Effector memory CD8-positive, alpha-beta T cell (primary cell): ENCODE measurements at places on chromosomes 1 and 21.

DNA sequence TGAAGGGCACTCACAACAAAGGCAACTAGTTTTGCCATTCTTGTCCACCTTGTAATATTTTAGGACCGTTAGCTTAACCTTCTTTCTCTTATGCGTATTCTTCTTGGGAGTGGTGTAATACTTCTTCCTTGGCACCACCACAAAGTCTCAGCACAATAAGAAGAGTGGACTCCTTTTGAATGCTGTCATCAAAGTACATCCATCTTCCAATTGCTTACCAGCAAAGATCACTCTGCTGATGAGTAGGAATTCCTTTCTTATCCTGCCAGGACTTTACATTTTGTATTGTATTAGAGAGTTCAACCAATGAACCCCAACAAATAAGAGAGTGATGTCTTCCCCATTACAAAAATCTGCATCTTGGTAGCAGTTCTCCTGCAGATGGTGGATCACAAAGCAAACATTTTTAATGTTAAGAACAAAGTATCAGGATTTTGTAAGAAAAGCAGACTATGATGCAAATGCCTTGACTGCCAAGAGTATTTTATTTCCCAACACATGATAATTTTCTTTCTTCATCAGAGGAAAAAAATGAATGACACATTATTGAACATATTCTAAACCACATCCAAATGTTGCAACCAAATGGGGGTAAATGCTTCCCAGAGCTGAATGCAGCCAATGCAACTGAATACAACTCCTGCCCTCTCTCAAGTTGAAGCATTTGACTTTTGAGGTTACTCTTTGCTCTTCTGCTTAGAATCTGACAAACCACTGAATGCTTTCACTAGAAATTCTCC is 5.1 kb upstream of the ARNT start:
- H3K27ac ChIP-seq = no peak overlapping the region
- no peaks in the 10 kb centered on the region for H3K27me3 ChIP-seq
- H3K4me3 ChIP-seq = no peak overlapping the region
- H3K4me1 ChIP-seq = no peaks in the 10 kb centered on the region
- H3K36me3 ChIP-seq = peaks cover 6% of the 10 kb centered on the region

GRCh38 chr1:17108360-17108759 is 10.9 kb downstream of the PADI2 start:
- H3K27ac ChIP-seq = no peak overlapping the region
- DNase-seq = no peak
- H3K27me3 ChIP-seq = peaks cover 32% of the 10 kb centered on the region
- no peak overlapping the region for H3K4me3 ChIP-seq
- no peaks in the 10 kb centered on the region for H3K4me1 ChIP-seq

DNA sequence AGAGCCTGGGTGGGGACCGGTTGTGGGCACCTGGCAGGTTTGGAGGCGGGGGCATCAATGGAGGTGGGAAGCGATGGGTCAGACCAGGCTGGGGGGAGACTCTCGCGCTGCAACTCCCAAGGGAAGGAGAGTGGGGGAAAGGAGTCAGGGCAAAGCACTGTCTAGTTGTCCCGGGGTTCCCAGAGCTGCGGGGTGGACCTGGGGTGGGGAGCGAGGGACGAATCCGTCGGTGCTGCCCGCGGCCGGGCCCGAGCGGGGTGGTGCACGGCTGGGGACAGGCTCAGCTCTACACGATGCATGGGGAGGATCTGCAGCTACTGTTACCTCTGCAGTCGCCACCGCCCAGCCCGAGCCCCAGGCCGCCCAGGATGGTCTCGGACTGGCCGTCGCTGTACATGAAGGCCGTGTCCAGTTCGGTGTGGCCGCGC is 427 bp downstream of the AKR7A2 start:
- peak overlapping the region; percentile 67 for H3K27ac ChIP-seq
- H3K36me3 ChIP-seq = peaks cover 29% of the 10 kb centered on the region
- peak overlapping the region; percentile 86 for H3K4me3 ChIP-seq
- peaks cover 28% of the 10 kb centered on the region for H3K4me1 ChIP-seq

- H3K4me1 ChIP-seq = peaks cover 75% of the 10 kb centered on the region
- H3K4me3 ChIP-seq = peak overlapping the region; percentile 4
- no peak for DNase-seq
- peaks cover 27% of the 10 kb centered on the region for H3K36me3 ChIP-seq
- H3K27me3 ChIP-seq = no peaks in the 10 kb centered on the region
Measured at GRCh38 chr1:64912191-64912590, 54.2 kb downstream of the JAK1 start.

DNA sequence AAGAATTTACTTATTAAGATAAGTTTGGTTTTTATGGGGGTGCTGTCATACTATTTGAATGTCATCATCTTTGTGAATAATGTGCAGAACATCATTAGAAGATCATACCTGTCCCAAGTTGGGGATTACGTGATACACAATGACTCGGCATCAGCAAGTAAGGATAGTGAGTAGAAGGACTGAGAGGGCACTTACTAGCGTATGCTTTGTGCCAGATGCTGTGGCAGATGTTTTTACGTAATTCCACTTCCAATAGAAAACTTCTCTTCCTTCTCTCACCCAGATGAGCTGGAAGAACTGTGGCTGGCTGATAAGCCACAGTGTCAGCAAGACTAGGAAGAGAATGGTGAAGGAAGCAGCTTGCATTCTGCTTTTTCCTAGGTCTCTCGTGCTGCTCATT is 28.1 kb upstream of the TGFB2 start:
- H3K4me3 ChIP-seq = no peak overlapping the region
- no peak overlapping the region for H3K27ac ChIP-seq
- H3K27me3 ChIP-seq = no peaks in the 10 kb centered on the region
- H3K36me3 ChIP-seq = peaks cover 6% of the 10 kb centered on the region

DNA sequence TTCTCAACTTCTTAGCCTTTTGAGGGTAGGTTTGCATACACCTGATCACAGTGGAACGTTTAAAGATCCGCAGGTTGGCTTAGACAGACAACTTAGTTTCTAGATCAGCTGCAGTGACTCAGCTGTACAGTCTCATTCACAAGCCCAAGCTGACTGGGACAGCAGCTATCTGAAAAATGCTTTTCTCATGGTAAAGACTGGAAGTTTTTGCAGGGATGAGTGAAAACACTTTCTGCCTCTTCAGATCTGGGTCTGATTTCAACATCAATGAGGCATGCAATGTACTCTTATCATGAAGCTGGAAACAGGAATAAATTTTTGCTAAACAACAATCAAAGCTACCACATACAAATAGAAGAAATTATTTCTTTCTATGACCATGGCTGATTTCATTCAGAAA is 61.1 kb upstream of the PTBP2 start:
- no peak for DNase-seq
- no peak overlapping the region for H3K27ac ChIP-seq
- no peaks in the 10 kb centered on the region for H3K36me3 ChIP-seq
- H3K27me3 ChIP-seq = no peaks in the 10 kb centered on the region
- H3K4me3 ChIP-seq = no peak overlapping the region

DNA sequence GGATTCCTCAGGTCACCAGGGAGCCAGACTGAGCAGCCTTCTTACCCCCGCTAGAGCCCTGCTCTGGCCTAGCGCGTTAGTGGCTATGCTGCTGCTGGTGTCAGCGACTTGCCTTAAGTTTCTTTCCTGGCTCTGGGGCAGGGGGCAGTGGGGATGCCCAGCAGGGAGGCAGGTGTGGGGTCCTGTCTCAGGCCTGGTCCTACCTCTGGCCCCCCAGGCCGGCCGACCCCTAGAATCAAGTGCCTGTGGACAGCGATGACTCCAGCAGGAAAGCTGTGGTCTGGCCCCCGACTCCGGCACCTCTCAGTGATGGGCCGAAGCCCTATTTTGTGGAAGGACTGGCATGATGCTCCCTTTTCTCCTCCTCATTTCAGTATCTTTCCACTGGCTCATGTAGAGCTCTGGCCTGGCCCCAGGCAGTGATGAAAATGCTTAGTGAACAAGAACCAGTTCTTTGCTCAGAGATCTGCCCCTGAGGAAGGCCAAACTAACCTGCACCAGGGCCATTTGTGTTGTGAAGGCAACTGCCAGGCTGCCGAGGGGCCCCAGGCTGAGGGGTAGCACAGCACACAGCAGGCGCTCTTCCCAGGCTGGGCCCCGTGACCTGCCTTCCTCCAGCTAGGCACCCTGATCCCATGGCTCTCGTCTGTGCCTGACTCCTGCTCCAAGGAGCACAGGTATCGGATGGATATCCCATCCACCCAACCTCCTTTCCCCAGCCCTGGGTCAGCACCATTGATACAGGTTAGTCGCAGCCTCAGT is 23.7 kb downstream of the MRPL37 start:
- DNase-seq = no peak
- peaks cover 25% of the 10 kb centered on the region for H3K36me3 ChIP-seq
- H3K27ac ChIP-seq = peak overlapping the region; percentile 83
- peaks cover 1% of the 10 kb centered on the region for H3K4me1 ChIP-seq
- no peak overlapping the region for H3K4me3 ChIP-seq
- H3K27me3 ChIP-seq = no peaks in the 10 kb centered on the region

- no peaks in the 10 kb centered on the region for H3K27me3 ChIP-seq
- peaks cover 3% of the 10 kb centered on the region for H3K36me3 ChIP-seq
- H3K4me1 ChIP-seq = peaks cover 17% of the 10 kb centered on the region
Measured at GRCh38 chr1:197632651-197633050, 142.6 kb downstream of the DENND1B start.

GRCh38 chr1:30505853-30506252 is 217.5 kb downstream of the MATN1 start:
- no peak overlapping the region for H3K27ac ChIP-seq
- H3K36me3 ChIP-seq = peaks cover 3% of the 10 kb centered on the region
- no peak for DNase-seq
- H3K27me3 ChIP-seq = peaks cover 56% of the 10 kb centered on the region
- no peak overlapping the region for H3K4me3 ChIP-seq

DNA sequence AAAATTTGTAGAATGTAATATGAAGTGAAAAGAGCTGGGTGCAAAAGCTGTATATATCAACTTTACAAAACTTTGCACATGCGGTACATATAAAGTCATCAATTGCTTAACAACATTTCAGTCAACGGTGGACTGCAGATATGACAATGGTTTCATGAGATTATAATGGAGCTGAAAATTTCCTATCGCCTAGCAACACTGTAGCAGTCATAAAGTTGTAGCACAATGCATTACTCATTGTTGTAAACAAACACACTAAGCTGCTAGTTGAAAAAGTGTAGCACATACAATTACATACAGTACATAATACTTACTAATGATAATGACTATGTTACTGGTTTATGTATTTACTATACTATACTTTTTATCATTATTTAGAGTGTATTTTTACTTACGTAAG is 64.0 kb downstream of the RGS7 start:
- DNase-seq = no peak
- H3K4me1 ChIP-seq = no peaks in the 10 kb centered on the region
- H3K27me3 ChIP-seq = no peaks in the 10 kb centered on the region

DNA sequence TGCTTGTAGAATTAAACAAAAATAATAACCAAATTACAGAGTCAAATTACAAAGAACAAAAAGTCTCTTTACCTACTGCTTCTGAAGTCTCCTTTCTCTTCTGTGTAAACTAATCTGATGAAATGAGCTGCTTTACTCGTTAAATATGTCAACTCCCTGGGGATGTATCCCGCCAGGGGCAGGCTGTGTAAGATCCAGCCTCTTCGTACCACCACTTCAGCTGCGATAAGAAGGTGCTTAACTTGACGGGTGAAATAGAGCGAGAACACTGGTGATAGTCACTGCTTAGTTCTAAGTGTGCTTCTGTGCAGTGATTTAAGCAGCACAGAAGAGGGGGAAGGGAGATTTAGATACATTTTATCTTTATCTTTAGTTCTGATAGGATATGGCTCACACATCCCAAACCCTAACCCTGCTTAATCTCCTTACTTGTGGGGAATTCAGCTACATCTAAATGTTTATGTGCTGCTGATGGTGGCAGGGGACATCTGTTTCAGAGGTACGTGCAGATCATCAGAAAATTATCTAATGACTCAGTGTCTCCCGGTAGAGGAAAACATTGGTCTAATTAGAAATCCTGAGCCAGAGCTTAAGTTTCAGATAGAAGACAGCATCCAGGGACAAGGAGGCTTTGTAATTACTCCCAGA is 46.0 kb downstream of the RHOU start:
- H3K27me3 ChIP-seq = no peaks in the 10 kb centered on the region
- peaks cover 3% of the 10 kb centered on the region for H3K36me3 ChIP-seq
- no peak for DNase-seq
- H3K4me3 ChIP-seq = no peak overlapping the region
- H3K27ac ChIP-seq = no peak overlapping the region

DNA sequence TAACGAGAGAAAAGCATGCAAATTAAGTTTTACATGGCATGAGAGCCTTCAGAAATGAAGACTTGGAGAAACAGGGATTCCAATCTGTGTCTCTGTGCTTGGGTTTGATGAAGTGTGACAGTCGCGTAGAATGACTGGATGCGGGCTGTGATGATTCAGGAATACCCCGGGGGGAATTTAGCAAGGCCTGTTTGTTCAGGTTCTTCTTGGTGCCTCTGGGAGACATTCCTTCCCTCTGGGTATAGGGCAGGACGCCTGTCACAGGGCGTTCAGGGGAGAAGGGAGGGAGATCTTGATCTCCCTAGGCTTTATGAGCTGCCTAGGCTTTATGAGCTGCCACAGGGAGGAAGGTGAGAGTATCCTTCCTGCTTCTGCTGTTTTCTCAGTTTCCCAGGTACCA is 36.6 kb downstream of the DOP1B start:
- H3K4me3 ChIP-seq = no peak overlapping the region
- peaks cover 13% of the 10 kb centered on the region for H3K36me3 ChIP-seq
- H3K4me1 ChIP-seq = peaks cover 3% of the 10 kb centered on the region

DNA sequence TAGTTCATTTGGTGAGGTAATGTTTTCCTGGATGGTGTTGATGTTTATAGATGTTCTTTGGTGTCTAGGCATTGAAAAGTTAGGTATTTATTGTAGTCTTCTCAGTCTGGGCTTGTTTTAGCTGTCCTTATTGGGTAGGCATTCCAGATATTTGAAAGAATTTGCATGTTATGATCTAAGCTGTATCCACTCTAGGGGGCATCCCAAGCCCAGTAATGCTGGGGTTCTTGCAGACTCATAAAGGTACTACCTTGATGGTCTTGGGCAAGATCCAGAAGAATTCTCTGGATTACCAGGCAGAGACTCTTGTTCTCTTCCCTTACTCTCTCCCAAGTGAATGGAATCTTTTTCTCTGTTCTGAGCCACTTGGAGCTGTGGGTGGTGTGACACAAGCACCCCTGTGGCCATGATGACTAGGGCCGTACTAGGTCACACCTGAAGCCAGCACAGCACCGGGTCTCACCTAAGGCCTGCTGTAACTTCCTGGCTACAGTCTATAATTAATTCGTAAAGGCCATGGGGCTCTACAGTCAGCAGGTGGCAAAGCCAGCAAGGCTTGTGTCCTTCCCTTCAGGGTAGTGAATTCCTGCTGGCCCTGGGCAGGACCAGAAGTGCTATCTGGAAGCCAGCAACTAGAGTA is 74.8 kb upstream of the PDE4B start:
- no peak overlapping the region for H3K27ac ChIP-seq
- no peaks in the 10 kb centered on the region for H3K4me1 ChIP-seq
- no peak overlapping the region for H3K4me3 ChIP-seq
- no peak for DNase-seq

DNA sequence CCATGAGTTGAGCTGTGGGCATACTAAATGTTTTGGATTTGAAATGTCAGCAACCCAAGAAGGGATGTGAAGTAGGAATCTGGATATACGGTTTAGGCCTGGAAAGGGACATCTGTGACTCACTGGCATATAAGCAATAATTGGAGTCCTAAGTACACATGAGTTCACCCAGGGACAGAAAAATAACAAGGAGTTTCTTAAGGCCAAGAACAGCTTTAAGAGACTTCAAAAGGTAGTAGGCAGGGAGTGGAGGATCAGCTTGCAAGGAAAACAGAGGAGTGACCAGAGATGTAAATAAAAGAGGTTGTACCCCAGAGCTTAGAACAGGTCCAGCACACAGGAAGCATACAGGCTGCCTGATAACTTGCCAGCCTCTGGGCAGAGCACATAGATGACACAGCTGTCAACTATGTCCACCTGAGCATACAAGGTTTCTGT is 28.1 kb downstream of the TMEM50B start:
- DNase-seq = no peak
- H3K27ac ChIP-seq = peak overlapping the region; percentile 11
- no peaks in the 10 kb centered on the region for H3K4me1 ChIP-seq
- no peak overlapping the region for H3K4me3 ChIP-seq
